ENCODE measurements at places on chromosomes 5 and 9.

GRCh38 chr5:15366676-15367391 lies 133.1 kb upstream of the FBXL7 start:
- DNase-seq = no peak

DNA sequence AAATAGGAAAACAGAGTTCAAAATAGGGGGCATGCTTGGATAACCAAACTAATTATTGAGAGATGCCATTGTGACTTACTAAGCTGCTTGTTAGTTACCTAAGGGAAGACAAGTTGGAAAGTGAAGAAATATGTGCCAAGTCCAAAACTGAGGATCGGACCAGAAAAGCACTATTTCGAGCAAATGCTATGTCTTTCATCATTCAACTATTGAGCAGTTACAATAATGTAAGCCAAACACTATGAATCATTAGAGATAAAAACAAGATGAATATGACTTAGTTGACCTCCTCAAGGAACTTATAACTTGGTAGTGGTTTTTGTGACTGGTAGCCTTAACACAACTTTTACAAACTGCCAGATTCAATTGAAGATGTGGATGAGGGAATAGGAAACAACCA lies 240.6 kb upstream of the MPDZ start:
- no peak for DNase-seq

GRCh38 chr9:16069671-16070454 lies 517.0 kb downstream of the CCDC171 start:
- DNase-seq = no peak

- DNase-seq = no peak
Observed at GRCh38 chr9:127293767-127294166, 29.2 kb downstream of the GARNL3 start.

- no peak for DNase-seq
Observed at GRCh38 chr5:180908998-180909731, 10.2 kb downstream of the BTNL8 start.

- DNase-seq = no peak
Observed at GRCh38 chr5:176895831-176896230, 3.3 kb downstream of the HK3 start.

GRCh38 chr5:78129597-78129996 lies 164.9 kb downstream of the AP3B1 start:
- DNase-seq = no peak

- no peak for DNase-seq
Observed at GRCh38 chr5:144205141-144205551, 34.5 kb downstream of the KCTD16 start.

GRCh38 chr9:136550439-136551289 lies 4.8 kb upstream of the NOTCH1 start:
- DNase-seq = no peak

DNA sequence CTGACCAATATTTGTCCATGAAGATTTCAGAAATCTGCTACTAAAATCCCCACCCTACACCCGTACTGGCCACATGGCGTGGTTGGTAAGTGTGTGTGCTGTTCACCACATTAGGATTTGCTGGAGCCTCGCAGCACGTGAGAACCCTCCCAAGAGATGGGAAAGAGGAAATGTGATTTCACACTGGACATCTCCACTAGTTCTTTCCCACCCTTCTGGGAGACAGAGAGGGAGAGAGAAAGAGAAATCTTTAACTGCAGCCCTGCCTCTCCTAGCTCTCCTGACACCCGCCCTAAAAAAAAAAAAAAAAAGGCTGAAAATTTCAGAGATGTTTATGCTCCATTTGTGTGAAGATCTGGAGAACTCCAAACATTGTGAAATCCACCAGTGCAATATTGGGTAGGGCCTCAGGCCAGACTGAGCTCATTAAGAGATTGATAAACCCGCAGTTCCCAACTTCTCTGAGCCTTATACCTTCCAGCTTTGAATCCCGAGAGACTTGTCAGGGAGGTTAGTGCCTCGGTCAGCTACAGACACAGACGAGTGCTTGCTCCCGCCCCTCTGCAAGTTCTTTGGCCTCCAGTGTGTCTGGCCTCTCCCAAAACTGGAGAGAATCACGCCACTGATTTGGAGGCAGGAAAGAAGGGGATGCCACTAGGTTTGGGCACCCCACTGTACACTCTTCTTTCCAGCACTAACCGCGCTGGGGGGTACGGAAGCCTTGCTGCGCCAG lies 1.9 kb downstream of the SPRY4 start:
- DNase-seq = no peak

DNA sequence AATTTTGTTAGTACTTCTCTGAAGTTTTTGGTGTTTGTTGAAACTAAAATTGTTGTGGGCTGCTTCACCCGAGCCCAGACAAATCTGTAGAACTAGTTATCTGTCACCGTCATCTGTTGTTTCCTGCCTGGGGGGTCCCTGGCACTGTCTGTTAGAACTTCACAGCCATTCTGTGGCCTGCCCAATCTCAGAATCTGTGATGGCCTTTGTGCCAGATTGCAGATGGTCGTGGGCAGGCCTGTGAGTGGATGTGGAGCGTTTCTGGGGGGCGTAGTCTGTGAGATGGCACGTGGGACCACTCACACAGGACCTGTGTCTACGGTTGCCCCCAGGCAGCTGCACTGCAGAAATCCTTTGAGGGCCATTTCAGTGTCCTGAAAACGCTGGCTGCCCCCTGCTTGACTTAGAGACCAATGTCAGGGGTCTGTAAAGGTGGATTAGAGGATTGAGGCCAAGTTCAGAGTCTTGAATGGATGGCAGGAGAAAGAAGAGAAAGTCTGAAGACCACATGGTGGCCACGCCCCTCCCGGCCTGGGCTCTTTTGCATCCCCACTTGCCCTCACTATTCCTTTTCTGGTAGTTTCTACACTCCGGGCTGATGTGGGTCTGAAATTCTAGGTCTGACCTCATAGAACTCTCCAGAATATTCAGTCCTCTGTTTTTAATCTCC lies 38.3 kb downstream of the TRIO start:
- DNase-seq = no peak

- no peak for DNase-seq
Observed at GRCh38 chr9:70480405-70480980, 66.0 kb upstream of the KLF9 start.

GRCh38 chr5:39420482-39421145 lies 4.2 kb downstream of the DAB2 start:
- no peak for DNase-seq

- peak; percentile 76 for DNase-seq
Observed at GRCh38 chr5:23507278-23507685, at the start of gene PRDM9. Gene PRDM9, plus strand, starts transcription at chr5:23507609. Its CDS starts 1,425 bp downstream, at chr5:23509034.

GRCh38 chr9:4494332-4494731 lies 4.1 kb downstream of the SLC1A1 start:
- no peak for DNase-seq

DNA sequence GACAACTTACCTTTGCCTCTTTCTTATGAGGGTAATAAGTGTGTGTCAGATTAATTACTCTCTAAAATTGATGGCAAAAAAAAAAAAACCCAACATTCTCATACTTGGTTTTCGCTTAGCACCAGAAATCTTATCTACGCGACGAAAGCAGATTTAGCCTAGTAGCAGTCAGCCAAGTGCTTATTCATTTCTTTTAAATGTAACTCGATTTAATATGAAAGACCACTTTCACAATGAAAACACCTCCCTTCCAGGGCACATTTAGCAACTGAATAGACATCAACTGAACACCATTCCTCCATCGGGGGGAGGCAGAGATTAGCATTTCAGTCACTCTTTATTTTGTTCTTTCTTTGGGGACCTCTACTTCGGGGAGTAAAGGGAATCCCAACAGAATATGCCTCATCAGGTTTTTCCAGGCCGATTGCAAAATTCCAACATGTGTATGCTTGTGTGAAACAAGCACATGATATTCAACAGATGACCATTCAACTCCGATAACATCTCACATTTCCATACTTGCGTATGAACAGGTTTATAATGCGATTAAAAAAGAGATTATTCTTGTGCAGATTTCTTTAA lies 124.1 kb upstream of the RETREG1 start:
- no peak for DNase-seq

- no peak for DNase-seq
Observed at GRCh38 chr5:136020383-136021015, 8.3 kb upstream of the TGFBI start.

DNA sequence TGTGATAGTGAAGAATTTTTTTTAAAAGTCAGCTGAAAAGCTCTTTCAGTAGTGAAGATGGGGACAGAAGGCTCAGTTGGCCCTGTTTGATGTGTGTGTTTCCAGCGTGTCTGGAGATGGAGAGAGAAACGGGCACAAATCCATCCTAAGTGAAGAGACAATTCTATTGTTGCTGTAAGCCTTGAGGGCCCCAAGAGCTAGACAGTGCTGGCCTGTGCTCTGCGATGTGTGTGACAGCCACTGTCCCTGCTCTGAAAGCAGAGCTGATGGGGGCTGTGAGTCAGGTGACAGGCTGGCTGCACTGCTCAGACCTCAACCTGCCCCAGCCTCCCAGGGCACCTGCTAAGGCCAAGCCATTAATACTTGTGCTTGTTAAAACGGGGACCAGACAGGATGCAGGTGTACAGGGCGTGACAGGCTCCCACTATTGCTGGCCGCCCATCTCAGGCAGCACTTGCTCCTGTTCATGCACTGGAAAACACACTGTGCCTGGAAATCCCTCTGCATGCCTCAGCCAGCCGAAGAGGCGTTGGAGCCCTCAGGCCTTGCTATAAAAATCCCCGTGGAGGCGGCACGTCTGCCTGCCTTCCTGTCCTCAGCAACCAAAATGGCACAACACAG lies 44.6 kb upstream of the SEMA4D start:
- no peak for DNase-seq

GRCh38 chr9:112094948-112095681 lies 80.0 kb downstream of the SUSD1 start:
- DNase-seq = no peak

DNA sequence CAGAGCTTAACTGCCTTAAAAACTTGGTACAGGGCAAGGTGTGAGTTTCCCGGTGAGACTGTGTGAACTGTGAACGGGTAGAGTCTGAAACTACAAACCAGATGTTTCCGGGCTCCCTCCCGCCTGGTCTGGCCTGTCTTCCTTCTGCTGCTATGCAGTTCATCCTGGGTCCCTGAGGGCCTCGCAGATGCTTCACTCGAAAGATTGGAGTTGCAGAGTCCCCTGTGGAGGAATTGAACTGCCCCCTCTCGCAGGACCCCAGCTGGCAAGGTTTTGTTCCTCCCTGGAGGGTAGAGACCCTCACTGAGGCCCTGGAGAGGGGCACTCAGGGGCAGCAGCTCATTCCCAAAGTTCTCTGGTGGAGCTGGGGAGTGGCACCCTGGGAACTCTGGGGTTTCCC lies 533 bp downstream of the DCANP1 start:
- DNase-seq = no peak

DNA sequence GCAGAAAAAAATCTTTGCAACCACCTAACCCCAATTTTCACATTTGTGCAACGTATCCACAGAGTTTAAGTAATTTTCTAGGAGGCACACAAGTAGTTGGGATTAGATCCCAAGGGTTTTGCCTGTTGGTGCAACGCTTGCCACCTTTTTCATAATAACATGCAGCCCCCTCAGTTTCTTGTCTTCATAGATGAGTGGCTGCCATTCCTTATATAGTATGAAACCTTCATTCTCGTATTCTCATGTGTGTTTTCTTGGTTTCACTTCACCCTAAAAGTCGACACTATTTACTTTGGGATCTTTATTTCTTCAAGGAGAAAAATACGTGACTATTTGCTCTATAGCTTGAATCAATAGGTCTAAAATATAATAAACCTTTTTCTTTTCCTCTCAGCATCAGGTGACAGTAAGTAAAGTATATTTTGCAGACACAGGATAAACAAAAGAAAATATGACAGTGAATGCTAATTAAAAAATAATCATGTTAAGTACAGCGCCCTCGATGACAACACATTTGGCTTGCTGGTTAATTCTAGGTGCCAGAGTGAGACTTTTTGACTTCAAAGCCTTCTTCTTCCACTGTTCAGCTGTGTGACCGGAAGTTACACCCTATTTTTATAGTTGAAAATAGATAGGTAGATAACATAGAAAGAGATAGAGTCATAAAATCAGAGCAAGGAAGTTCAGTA lies 342.8 kb upstream of the CCNG1 start:
- DNase-seq = no peak

DNA sequence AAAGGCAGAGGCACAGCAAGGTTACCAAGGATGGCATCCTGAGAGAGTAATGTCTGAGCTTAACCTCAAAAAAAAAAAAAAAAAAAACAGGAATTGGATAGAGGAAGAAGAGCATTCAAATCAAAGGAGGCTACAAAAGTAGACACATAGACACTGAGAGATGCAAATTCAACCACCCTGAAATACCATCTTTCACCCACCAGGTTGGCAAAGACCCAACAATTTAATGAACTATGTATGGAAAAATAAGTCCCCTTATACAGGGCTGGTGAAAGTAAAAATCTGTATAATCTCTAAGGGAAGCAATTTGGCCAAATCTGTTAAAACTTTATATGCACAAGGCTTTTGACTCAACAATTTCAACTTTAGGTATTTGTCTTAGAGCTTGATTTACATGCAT lies 4.9 kb downstream of the NADK2 start:
- DNase-seq = no peak

DNA sequence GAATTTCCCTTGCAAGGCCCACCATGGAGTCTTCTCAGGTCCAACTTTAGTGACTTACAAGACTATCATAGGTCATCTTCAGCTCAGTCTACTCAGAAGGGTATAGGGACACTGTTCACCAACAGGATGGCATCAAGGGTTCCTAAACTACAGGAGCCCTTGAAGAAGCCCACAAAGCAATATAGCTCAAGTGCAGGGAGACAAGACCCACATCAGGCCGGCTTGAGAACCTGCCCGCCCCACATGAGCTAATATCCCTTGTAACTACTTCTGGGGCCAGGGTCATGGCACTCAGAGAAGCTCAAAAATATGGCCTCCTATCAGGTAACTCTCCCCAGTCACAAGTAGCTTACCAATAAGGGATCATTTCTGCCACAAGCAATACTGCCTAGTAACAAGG lies 249.9 kb downstream of the CDK5RAP2 start:
- DNase-seq = no peak

DNA sequence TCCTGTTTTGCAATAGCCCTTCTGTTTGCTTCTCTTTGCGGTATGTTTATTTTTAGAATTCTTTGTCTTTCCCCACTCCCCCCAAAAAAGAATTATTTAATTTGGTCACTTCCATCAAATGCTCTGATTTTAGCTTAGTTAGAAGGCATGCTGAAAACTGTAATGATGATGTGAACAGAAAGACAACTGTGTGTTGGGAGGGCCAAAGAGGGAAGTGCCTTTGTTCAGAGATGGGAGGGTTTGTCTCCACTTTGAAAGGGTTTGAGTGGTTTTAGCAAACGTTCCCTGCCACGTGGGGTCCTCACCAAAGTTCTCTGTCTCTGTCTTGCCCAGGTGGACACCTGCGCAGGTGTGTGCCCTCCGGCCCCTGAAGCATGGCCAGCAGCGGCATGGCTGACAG lies 41.9 kb downstream of the SYK start:
- DNase-seq = no peak

GRCh38 chr9:116555119-116555518 lies 132.0 kb upstream of the TRIM32 start:
- no peak for DNase-seq
